ENCODE measurements at places on chromosomes 16 and 17.

DNA sequence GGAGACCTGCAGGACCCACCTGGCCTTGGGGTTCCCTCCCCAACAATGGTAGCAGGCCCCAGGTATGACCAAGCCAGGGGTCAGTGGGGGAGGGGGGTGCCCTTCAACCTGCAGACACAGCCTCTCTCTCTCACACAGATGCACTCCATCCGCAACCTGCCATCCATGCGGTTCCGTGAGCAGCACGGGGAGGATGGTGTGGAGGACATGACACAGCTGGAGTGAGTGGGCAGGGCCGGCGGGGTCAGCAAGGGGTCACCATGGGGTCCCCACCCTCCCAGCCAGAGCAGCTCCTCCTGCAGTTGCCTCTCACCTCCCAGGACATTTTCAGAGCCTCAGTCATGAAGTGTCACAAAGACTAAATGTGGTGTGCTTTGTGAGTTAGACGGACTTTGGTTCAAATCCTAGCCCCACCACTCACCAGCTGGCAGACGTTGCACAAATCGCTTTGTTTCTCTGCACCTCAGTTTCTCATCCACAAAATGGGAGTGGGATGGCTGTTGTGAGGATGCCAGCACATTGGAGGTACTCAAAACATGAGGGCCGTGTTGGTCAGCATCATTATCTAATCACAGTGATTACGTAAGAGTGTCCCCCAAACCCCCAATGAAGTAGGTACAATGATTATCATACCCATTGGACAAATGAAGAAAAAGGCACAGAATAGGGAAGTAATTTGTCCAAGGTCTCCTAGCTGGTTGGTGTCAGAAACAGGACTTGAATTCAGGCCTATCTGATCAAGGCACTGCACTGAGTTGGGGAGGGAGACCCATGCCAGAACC, 16.0 kb downstream of the MYO15A start:
- DNase-seq = no peak

GRCh38 chr17:64158831-64159590, 29.1 kb upstream of the ERN1 start:
- DNase-seq = no peak

GRCh38 chr17:75456039-75456416, 407 bp upstream of the TMEM94 start:
- no peak for DNase-seq

GRCh38 chr17:43860077-43860725, 13.2 kb downstream of the CD300LG start:
- no peak for DNase-seq

- no peak for DNase-seq
Measured at GRCh38 chr16:85419503-85420408, 193.4 kb upstream of the GSE1 start.

DNA sequence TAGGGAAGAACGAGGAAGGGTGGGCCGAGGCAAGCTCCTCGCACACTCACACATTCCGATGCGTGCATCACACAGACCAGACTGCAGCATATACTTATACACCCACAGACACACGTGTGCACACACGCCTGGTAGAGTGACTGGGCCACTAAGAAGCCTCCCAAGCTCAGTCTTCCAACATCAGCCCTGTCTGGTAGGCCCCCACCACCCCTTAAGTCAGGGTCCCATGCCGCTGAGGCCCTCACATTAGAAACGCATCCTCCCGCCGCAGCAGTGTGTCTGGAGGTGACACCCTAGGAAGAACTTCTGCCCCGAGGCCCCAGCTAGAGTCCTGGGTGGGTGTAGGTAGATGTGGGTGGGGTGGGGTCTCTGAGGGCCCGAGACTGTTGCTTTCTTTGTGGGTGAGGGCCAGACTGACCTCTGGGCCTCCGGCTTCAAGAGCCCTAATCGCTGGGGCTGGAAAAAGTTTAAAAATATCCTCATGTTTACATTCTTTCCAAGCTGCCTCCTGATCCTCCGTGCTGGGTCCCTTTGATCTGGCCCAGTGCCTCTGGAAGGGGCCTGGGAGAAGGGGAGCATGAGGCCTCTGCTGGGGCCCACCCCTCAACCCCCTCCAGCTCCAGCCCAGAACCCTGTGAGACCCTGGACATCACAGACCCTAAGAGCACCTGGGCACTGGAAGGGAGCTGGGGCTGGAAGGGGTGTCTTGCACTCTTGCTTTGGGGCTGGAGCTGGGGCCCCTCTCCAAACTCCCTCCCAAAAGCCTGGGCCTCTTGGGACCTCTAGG, 13.6 kb downstream of the CDH16 start:
- DNase-seq = no peak

- no peak for DNase-seq
Measured at GRCh38 chr16:88903267-88903666, 36.8 kb upstream of the PABPN1L start.

DNA sequence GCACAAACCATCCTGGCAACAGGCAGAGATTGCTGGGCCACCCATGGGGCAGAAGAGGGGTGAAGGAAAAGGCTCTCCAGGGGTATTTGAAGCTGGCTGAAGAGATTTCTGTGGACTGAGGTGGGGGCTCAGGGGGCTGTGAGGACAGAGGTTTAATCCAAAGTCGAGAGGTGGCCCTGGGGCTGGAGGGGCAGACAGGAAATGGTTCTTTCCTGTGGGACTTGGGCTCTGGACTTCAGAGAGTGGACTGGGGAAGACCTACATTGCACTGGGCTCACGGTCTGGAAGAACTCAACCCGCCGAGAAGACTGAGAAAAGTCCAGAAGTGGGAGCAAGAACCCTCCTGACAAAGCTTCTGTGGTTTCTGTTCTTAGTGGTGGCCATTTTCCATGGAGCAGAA, 2.9 kb downstream of the CCDC42 start:
- no peak for DNase-seq

DNA sequence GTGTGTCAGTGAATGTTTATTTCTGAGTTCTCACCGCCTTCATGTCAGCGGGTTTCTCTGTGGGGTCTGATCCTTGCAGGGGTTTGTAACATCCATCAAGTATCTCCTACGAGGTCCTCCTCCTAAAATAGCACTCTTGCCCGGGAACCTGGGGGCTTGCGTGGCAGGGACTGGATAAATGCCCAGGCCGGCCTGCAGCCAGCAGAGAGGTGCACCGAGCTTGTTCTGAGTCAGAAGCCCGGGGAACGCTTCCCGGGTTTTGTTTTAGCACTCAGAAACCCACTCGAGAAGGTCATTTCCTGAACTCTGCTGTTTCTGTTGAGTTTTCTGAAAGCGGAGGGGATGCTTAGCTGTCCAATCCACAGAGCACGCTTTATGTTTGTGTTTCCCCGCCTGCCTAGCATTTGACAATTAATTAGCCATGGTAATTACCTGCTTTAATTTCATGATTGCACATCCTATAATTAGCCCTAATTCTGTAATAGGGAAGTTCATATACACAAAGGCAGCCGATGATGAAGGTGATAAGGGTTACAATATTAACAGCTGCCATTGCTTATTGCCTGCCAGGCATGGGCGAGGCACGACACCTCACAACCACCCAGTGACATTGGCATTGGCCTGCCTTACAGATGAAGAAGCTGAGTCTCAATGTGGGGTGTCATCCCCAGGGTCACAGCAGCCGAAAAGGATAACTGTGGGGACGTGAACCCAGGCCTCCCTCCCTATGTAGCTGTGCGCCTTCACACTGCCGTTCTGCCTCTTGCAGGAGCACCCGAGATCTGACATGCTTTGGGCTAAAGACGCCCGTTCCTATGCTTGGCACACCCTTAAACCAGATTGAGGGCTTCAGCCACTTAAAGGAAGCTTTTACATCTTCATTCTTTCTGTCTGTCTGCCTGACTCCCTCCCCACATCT, 333.1 kb downstream of the CPPED1 start:
- DNase-seq = no peak

- no peak for DNase-seq
Measured at GRCh38 chr16:28108590-28109247, 45.2 kb upstream of the GSG1L start.

DNA sequence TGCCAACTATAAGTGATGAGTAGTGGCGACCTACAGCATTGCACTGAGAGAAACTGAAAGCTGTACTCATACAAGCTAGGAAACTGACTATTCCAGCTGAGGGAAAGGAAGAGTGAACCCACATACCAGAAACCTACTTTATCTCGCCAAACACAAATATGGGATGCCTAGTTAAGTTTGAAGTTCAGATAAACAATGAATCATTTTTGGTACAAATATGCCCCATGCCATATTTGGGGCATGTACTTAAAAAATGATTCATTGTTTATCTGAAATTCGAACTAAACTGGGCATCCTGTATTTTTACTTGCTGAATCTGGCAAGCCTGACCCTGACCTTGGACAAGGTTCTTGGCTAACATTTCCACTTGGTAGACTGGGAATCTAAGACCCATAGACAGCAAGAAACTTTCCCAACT, 527.8 kb upstream of the PSMD7 start:
- DNase-seq = no peak

DNA sequence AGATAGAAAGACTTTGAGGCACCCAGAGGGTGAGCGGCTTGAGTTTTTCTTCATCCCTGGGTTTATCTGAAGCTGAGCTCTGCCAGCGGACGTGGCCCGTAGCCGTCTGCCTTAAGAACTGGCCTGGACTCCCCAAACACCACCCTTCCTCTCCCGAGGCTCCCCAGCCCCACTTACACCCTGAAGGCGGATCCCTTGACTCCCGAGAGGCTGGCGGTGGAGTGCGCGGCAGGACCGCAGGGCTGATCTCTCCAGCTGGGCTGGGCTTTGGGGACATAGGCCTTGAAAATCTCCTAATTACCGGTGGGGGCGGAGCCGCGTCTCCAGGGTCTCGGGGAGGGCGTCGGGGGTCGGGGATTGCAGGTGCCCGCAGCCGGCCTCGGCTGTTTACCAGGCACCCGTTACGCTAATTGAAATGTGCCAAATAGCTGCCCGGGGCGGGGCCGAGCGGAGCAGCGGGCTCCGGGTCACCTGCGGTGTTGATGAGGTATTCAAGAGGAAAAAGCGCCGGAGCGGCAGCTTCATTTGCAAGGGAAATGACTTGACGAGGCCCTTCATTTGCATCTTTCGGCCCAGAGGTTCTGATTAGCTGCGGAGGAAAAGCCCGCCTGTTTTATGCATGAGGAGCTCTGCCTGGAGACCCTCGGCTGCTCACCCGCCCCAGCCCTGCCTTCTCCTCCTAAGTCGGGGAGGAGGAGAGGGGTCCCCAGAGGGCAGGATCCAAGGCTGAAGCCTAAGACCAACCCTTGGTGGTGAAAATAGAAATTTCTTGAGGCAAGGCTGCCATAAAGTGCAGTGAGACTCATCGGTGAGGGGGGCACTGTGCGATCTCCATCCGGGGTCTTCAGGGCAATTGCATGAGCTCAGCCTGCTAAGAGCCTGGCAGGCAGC, 100.7 kb downstream of the MGAT5B start:
- peak; percentile 71 for DNase-seq

GRCh38 chr17:76461765-76462555, 5.4 kb upstream of the AANAT start:
- no peak for DNase-seq

- DNase-seq = peak; percentile 62
Measured at GRCh38 chr17:45234641-45235415, 13.1 kb downstream of the FMNL1 start.

DNA sequence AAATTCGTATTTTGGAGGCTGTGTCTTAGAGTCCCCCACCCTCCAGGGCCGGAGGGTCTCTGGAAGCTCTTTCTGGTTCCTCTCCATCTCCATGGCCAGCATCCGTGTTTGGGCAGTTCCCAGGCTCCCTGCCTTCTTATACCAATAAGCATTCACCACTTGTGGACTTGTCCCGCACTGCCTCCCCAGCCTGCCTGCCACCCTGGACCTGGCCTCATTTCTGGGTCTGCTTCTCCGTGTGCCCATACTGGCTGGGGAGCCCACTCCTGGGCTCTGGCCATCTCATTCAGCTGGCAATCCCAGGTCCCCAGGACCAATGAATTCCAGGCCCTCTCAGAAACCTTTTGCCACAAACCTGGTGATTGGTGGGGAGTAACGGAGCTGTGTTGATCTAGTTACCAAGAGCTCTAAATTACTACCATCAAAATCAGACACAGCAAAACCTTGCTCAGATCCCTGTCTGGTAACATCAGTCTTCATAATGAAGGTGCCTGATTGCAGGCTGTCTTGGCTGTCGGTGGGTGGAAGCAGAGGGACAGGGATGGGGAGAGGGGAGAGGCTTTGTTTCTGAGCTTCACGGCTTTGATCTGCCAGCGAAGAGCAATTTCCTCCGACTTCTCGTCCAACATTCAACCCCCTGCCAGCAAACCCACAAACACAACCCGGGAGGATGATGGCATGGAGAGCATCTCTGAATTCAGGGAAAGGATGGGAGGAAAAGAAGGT, 27.7 kb upstream of the CRHR1 start:
- DNase-seq = no peak

DNA sequence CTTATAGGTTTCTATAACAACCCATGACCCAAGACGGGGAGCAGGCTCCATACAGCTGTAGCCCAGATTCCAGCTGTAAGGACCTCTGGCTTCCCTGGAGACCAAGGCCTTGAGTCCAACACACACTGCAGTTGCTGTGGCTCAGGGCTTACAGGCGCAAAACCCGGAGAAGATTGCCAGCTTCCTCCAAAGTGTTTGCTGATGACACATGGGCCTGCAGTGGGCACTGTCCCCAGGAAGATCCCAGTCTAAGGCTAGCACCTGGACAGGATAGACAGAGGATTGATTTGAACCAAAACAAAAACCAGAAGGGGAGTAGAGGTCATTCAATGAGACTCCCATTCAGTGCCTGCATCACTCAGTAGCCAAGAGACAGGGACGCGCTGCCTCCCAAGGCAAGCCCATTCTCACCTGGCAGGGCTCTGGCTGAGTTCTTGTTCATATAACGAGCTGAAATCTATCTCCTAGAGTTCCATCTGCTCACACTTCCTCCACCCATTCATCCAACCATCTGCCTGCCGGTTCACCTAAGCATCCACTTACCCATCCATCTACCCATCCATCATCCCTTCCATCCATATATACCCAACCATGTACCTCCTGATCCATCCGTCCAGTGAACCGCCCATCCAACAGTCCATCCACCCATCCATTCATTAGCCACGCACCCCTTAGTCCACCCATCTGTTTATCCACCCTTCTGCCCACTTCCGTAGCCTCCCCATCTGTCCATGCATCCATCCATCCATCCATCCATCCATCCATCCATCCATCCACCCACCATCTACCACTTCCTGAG, 10.2 kb downstream of the RAB11FIP4 start:
- DNase-seq = no peak

DNA sequence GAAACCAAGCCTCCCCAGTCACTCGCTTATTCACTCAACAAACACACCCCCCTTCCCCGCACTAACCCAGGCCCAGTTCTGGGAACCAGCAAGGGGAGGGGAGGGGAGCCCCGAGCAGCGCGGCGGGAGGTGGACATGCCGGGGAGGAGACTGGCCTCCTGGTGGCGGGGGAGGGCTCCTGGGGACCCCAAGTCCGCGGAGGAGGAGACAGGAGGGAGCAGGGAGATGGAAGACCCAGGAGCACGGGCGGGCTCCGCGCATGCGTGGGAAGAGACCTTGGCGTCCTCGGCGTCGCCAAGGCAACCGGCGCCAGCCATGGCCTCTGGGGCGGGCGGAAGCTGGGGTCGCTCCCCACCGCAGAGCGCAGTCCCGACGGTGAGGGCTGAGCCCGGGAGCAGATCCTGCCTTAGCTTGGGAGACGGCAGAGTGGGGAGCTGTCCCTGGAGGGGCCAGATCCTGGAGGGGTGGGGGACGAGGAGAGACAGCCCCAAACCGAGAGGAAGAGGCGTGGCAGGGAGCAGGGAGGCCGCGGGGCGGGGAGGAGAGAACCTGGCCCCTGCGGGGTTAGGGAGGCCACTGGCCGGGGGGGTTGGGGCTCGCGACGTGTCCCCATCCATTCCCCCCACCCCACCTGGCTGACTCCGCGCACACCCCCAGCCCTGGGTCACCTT, at the start of gene PRR29:
Gene PRR29, plus strand, starts transcription at position 302 of the 671 bp plus-strand sequence. Its CDS starts 14 bp downstream, at position 316.
- DNase-seq = peak; percentile 79

Data from activated CD8-positive, alpha-beta T cell treated with anti-CD3 and anti-CD28 coated beads, Interleukin-2, amount 10 ng/mL, durations not matched to agents 7 days and 5 days (primary cell).